Central memory CD8-positive, alpha-beta T cell (primary cell): ENCODE measurements at places on chromosomes 4 and X.

- no peak for DNase-seq
Observed at GRCh38 chrX:87924619-87925018, 407.0 kb downstream of the KLHL4 start.

DNA sequence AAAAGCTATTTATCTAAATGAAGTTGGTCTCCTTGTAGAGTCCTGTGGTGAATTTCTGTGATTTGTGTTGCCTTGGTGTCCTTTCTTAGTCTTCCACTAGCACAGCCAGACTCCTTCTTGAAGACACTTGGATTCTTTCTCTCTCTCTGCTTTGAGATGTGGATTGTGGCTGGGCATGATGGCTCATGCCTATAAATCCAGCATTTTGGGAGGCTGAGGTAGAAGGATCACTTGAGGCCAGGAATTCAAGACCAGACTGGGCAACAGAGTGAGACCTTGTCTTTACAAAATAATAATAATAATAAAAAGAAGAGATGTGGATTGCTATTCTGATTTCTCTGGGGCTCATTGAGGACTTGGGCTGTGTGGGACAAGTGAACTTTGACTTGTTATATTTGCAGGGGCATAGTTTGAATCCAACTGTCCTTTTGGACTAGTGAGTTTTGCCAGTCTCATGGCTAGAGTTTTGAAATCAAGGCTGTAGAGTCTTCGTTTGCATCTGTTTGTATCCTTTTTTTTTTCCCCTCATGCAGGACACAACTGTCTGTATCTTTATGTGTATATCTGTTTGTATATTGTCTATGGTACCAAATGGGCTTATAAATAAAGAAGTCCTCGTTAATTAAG, 11.1 kb upstream of the SMIM14 start:
- no peak for DNase-seq

- no peak for DNase-seq
Observed at GRCh38 chr4:166657261-166657660, 577.0 kb downstream of the SPOCK3 start.

- DNase-seq: no peak
Observed at GRCh38 chr4:7786040-7786439, 153.6 kb downstream of the AFAP1 start.

DNA sequence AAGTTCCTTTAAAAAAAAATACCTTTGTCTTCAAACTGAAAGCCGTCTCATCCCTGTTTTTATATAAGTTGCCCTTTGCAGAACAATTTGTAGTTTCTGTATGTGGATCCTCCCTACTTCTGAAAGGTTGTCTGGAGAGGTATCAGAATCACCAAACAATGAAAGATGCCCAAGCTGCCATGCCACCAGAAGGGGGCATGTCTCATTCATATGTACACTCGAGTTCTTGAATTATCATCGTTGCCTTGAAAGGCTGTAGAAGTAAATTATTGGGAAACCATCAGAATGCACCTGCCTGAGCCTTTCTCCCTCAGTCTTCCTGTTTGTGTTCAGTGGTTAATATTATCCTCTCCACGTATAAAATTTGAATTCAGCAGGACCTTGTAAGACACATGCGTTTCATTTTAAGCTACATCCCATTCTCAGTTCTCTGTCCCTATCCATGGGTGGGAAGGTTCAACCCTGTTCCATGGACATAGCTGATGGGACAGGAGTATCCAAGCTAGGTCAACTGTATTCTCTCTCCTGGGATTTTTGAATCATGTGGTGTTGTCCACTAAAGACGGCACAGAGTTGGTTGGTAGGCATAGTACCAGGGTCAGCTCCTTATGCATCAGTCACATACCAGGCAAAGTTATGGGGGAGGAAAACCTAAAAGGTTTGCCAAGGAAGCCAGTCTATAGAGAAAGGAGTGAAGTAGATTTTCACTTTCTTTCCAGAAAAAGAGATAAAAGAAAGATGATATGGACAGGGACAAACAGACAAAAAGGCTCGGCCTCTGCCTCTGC, 24.0 kb downstream of the GALNT7 start:
- no peak for DNase-seq

GRCh38 chr4:151325111-151325948, at the start of gene SH3D19:
TSS of gene SH3D19 (minus strand) at chr4:151325605. CDS start at chr4:151325352, 253 bp downstream.
- no peak for DNase-seq

GRCh38 chr4:38572793-38573192, 91.2 kb upstream of the KLF3 start:
- DNase-seq: no peak

DNA sequence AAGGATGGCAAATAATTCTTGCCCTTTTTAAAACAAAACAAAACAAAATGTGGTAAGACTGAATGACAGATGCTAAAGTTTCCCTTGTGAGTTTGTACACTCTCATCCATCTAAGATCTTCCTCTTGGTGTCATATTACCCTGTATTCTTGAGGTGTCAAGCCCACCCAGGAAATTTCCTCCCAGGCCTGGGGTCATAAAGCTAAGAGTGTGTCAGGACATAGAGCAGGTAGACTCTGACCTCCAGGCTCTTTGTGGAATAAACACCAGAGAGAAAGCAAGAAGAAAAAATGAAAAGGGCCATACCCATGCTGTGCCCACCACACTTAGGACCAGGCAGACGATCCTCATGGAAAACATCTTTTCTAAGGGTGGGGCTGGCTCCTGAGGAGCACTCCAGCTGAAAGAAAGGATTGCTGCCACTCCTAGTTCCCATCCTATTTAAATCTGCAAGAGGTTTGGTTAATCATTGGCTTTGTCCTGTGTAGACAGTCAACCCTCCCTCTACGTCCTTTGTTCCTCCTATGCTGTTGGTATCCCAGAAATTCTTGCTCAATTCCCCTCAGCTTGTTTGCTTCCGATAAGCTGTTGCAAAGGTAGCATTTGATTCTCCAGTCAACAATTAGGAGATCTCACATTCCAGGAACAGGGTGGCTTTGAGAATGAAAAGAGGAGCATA, at the start of gene FGA:
FGA (minus strand) TSS at position 414 of the 678 bp plus-strand sequence; CDS start at position 359, 55 bp downstream.
- DNase-seq: no peak

DNA sequence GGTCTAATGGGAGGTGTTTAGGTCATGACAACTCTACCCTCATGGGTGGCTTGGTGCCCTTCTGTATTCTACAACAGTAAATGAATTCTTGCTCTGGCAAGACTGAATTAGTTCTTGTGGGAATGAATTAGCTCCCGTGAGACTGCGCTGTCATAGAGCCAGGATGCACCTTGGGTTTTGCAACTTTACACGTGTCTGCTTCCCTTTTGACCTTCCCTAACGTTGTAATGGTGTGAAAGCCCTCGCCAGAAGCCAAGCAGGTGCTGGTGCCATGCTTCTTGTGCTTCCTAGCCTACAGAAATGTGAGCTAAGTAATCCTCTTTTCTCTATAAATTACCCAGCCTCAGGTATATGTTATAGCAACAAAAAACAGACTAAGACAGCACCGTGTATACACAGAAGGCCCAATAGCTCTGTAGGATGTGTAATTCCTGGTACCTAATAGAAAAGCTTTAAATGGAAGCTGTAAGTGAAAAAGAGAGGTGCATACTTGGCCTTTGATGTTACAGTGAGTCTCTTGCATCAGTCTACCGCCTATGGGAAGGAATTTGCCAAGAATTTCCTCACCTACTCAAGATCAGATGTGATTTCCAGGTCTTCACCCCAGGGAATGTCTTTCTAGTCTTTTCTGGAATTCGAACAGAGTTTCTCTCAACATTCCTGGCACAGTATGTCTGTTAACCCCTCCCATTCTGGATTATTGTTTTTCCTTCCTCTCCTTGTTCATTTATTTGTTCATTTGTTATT, 3.2 kb upstream of the ENPEP start:
- DNase-seq: no peak

GRCh38 chrX:68261060-68261672, 172.1 kb downstream of the OPHN1 start:
- DNase-seq: no peak

DNA sequence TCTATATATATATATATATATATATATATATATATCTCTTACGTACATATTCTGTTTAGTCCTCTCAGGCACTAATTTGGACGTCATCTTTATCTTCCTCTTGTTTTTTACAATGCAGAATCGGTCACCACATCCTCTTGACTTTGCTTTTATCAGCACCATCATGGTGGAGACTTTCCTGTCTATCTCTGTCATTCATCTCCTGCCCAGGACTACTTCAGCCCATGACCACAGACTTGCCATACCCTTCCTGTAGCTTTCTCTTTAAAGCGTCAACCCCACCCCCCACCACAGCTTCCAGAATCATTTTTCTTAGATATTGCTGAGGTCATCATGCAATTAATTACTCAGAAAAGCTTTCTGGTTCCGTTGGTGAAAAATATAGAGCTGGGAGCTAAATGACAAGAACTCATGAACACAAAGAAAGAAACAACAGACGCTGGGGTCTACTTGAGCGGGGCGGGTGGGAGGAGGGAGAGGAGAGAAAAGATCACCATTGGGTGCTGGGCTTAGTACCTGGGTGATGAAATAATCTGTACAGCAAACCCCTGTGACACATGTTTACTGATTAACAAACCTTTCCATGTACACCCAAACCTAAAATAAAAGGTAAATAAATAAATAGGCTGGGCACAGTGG, 30.5 kb upstream of the PRKX start:
- DNase-seq: peak; percentile 53

GRCh38 chrX:68511255-68511654, 12.4 kb downstream of the YIPF6 start:
- DNase-seq: no peak

- DNase-seq: no peak
Observed at GRCh38 chrX:39705290-39705689, 392.5 kb downstream of the BCOR start.

DNA sequence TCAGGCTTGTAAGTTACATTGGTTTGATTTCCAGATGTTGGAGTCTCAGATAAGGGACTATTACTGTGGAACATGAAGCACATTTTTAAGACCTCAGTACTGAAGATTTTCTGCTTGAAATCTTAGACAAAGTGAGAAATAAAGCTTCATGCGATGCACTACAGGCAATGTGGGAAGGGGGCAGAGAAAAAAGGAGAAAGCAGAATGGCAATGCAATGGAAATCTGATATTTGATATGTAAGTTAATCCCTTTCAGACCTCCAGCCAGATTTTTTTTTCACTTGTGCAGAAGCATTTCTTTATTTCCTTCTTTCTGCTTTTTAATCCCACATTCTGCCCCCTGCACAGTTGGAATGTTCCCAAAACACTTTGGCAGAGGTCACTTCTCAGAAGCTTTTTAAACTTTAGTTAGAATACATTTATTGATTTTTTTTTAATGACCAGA, 174.3 kb downstream of the ADGRL3 start:
- DNase-seq: no peak

GRCh38 chrX:21975812-21976211, 35.3 kb downstream of the SMS start:
- no peak for DNase-seq

- DNase-seq: no peak
Observed at GRCh38 chrX:97050392-97050791, 166.7 kb downstream of the RPA4 start.

- no peak for DNase-seq
Observed at GRCh38 chrX:45710081-45710801, 509.6 kb upstream of the DIPK2B start.

- no peak for DNase-seq
Observed at GRCh38 chr4:143335979-143336780, 496 bp upstream of the GAB1 start.
